ENCODE measurements at places on chromosomes 1 and 21.
A peak's percentile ranks its signal among the peaks of the same experiment; 100 is the strongest.

DNA sequence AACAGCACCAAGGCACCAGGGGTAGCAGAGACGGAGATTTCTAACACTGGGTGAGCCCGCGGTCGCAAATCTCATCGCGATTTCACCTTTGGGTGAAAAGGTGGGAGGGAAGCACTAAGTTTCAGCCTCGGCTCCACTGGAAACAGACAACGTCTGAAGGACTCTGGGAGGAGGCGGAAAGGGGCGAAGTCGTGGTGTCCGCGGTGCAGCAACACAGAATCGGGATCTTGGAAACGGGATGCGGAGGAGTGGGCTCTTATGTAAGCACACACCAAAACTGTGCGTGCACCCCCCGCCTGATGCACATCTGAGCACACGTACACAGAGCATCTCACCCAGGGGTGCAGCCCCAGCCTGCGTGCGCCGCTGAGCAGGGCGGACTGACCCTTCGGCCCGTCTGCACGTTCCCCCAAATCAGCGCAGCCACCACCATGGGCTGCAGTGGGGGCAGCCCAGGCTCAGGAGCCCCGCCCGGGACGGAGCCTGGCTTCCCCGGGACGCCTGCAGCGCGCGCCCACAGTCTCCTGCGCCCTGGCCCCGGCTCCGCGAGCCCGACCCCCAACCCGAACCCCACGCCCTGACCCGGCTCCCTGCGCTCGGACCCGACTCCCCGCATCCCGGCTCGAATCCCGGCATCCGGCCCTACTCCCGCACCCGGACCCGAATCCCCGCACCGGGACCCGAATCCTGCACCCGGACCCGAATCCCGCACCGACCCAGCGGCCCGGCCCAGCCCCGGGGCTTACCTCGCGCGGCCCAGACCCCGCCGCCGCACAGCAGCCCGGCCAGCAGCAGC lies 670 bp downstream of the CLSTN1 start:
- DNase-seq: peak; percentile 21

GRCh38 chr1:30708361-30708728 lies 15.0 kb downstream of the MATN1 start:
- DNase-seq: no peak

- no peak for DNase-seq
Observed at GRCh38 chr1:108036796-108037562, 72.0 kb upstream of the VAV3 start.

DNA sequence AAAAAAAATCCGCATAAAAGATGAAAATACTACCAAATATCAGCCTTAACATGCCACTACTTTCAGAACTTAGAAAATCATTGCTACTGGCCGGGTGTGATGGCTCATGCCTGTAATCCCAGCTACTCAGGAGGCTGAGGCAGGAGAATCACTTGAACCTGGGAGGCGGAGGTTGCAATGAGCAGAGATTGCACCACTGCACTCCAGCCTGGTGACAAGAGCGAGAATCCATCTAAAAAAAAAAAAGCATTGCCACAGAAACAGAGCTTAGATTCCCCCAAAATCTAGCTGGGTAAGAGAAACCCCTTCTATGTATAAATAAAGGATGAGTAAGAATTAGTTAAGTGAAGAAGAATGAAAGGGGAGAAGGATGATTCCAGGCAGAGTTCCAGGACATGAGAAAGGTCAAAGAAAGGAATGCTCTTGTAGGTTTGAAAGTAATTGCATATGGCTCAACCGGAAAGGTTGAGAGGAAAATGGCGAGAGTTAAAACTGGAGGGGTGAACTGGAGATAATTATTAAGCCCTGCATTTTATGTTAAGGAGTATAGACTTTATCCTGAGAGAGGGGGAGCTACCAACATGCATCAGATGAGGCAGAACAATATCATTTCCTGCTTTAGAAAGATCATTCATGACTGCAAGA lies 19.7 kb upstream of the NRDC start:
- DNase-seq: peak; percentile 93

All from choroid plexus epithelial cell (primary cell).